H7 (cell line): ENCODE measurements at places on chromosomes 1 and 21. TPM values are rescaled to one million over a fixed set of nuclear protein-coding genes. Genes with fewer than 3 reads are reported as not detected.

AGMAT gene
- total RNA-seq, result 6.9 and 7.8 TPM in 2 replicates

EPHB2 gene
- total RNA-seq, result 12.3 and 14.8 TPM in 2 replicates

RIIAD1 gene
- not detected in 2 replicates for total RNA-seq

CLCA4 gene
- total RNA-seq, result not detected in 2 replicates

CYYR1 gene
- total RNA-seq, result 31.6 and 34.2 TPM in 2 replicates

LCE6A gene
- total RNA-seq, result not detected in 2 replicates

ILDR2 gene
- total RNA-seq, result 0.11 and 0.21 TPM in 2 replicates

LRRC71 gene
- total RNA-seq, result not detected in 2 replicates

ZMYM1 gene
- 51.1 and 60.2 TPM in 2 replicates for total RNA-seq

ZNF362 gene
- total RNA-seq, result 26.4 and 31.7 TPM in 2 replicates

- no peak for DNase-seq
Measured at GRCh38 chr1:204337583-204337982, 22.1 kb downstream of the PLEKHA6 start.

- DNase-seq, result no peak
Measured at GRCh38 chr1:204448344-204448964, 36.8 kb upstream of the PPP1R15B start.

- DNase-seq, result no peak
Measured at GRCh38 chr1:224564454-224565084, 51.5 kb upstream of the CNIH3 start.

DNA sequence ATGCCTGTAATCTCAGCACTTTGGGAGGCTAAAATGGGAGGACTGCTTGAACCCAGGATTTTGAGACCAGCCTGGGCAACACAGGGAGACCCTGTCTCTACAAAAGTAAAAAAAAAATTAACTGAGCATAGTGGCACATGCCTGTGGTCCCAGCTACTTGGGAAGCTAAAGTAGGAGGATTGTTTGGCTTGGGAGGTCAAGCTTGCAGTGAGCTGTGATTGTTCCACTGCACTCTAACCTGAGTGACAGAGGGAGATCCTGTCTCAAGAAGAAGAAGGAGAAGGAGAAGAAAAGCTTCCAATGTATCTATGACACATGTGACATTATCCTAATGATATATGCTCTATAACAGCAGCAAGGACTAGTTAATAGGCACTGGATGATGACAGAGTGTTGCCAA lies 20.1 kb upstream of the ARHGAP29 start:
- DNase-seq, result no peak

GRCh38 chr1:185083818-185084217 lies 38.5 kb downstream of the RNF2 start:
- no peak for DNase-seq

DNA sequence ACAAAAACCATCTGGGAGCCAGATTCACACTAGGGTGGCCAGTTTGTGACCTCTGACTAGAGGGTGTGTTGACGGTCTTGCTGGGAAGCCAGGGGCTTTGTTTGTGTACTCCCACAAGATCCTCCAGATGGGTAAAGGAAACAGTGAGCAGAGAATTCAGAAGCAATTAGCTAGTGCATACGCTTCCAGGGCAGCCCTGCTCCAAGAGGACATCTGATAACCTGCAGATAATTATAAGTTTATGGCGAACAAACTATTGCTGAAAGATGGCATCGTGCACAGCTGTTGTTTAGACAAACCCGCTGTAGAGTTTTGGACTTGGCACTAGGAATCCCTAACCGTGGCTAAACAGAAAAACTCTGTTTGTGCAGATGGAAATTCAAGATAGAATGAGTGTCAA lies 326.4 kb downstream of the TGFB2 start:
- DNase-seq, result no peak

DNA sequence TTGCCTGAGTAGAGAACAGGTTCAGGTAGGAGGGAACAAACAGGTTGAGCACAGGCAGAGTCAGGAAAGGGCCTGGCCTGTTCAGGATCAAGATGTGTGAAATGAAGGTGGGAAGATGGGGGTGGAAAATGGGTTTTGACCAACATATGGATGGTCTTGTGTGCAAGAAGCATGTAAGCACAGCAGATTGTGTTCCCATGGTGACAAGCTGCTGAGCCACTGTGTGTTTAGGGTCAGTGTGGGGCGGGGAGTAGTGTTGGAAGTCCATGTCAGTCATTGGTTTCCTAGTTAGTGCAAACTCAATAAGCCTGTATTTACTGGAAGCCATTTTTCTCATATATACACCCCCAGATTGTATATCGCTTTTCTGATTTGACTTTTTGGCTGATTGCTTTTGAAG lies 111.9 kb downstream of the CAMTA1 start:
- DNase-seq, result no peak

DNA sequence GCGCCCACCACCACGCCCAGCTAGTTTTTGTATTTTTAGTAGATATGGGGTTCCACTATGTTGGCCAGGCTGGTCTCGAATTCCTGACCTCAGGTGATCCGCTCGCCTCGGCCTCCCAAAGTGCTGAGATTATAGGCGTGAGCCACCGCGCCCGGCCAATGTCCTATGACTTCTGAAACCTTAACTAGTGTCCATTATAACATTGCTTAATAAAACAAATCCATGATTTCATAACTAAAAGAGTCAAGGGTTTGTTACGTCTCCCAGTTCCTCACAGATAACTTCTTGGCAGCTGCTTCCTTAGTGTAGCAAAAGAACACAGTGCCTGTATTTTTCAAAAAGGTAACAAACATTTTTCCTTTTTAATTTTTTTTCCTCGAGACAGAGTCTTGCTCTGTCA lies 53.6 kb downstream of the FBXO42 start:
- no peak for DNase-seq

- DNase-seq, result no peak
Measured at GRCh38 chr1:243313635-243314536, 58.0 kb downstream of the SDCCAG8 start.

DNA sequence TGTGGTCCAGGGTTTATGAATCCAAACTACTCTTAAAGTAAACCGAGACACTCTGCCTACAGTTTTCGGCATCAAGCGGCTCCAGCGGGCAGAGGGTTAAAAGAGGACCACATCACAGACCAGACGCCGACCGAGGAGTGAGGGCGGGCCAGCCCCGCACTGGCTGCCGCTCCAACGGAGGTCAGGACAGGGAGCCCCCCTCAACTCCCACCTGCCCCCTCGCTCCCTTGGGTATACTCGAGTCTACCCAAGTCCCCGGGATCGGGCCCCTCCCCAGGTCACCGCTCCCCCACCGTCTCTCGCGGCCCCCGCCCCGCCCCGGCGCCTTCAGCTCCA lies 312 bp downstream of the ARNT start:
- no peak for DNase-seq

- DNase-seq, result no peak
Measured at GRCh38 chr1:95386371-95386770, 152.4 kb downstream of the RWDD3 start.

DNA sequence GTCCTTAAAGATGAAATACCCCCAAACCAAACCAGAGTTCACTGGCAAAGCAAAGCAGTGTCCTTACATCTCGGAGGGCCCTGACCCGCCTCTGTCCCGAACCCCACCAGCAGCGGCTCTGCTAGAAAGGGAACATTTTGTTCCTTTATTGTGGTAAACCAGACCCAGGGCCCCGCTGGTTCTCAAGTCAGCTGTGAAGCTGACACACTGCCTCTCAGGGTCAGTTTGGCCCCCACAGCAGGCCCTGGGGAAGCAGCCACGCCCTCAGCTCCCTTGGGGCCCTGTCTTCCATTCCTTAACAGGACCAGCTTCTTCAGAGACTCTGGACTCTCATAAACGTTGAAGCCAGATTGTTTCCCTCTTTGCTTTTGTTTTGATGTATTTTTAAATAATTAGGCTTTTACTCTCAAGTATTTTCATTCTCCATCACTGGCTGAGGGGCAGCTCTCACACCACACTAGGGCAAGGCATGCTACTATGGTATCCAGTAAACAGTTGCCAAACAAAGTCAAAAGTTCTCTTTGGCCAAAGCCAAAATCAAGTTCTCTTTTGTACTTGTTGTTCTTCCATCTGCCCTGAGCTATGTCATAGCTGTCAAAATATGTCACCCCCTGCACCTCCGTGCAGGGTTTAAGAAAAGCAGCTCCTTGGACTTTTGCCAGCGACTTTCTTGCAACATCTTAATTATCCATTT lies 61.1 kb upstream of the ANGPTL1 start:
- peak; percentile 52 for DNase-seq

- DNase-seq, result no peak
Measured at GRCh38 chr21:37843191-37843590, 73.1 kb downstream of the KCNJ6 start.

- peak; percentile 55 for DNase-seq
Measured at GRCh38 chr1:47725511-47725991, 271.6 kb downstream of the TRABD2B start.

GRCh38 chr1:104780470-104781078 lies 1030.9 kb downstream of the AMY1C start:
- DNase-seq, result peak; percentile 53

- no peak for DNase-seq
Measured at GRCh38 chr1:202798260-202798659, 10.0 kb downstream of the KDM5B start.

- no peak for DNase-seq
Measured at GRCh38 chr1:153415850-153416570, at the start of gene S100A7A. TSS of gene S100A7A (plus strand) at chr1:153416520. CDS start at chr1:153418083, 1,563 bp downstream.

- DNase-seq, result peak; percentile 100
Measured at GRCh38 chr1:32753532-32754316, 51.2 kb upstream of the SYNC start.

DNA sequence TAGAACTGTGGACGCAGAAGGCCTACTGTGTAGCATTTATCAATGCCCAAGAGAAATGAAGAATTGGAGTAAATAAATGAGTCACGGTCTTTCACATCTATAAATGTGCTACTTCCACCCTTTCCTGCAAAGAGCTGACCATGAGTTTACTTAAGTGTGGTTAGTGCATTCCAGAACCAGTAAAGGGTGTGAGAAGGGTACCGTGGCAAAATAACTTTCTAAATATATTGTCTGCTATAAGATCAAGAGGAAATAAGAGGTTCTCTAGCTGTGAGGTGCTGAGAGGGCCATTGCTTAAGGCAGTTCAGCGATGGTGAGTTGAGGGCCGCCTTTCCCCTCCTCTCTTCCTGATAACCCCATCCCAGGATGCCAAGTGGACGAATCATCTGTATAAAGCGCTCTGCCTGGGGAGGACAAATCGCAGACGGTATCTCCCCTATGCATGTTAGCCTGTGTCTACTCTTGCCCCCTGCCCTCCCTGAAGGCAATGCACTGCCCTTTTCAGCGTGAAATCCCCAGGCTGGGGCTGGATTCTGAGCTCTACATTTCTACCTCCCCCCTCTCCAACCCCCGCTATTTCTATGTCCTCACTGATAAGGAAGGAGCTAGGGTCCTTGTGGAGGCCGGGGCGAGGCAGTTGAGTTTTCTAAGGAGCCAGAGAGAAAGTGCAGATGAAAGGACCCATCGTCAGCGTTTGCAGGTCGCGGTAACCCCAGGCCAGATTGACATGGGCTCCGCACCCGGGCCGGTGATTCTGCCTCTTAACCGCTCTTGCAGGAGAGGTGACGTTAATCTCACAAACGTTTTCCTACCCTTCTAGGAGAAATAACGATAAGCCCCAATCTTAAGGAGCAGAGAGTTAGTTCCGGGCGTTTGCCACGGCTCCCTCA lies 1.5 kb upstream of the NCAM2 start:
- DNase-seq, result peak; percentile 24

GRCh38 chr1:40258445-40258769 lies 371 bp downstream of the ZMPSTE24 start:
- peak; percentile 47 for DNase-seq

GRCh38 chr1:88731475-88732269 lies 47.6 kb downstream of the PKN2 start:
- DNase-seq, result no peak
